ENCODE measurements at places on chromosomes 13 and 19.

DNA sequence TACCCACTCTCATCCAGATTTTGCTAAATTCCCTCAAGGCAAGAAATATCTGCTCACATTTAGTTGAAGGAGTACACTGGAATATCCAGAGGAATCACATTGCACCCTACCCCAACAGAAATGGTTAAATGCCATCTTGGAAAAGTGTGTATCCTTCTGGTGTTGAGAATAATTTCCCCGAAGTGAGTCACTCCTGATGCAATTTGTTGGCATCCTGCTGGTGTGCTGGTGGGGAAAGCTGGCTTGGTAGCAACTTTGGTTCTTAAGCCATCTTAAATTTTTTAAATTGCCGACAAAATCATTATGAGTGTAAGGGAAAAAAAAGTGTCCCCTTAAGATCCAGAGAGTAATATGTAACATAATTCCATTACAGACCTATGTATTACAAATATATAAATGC is 337.3 kb upstream of the DACH1 start:
- no peak for DNase-seq

DNA sequence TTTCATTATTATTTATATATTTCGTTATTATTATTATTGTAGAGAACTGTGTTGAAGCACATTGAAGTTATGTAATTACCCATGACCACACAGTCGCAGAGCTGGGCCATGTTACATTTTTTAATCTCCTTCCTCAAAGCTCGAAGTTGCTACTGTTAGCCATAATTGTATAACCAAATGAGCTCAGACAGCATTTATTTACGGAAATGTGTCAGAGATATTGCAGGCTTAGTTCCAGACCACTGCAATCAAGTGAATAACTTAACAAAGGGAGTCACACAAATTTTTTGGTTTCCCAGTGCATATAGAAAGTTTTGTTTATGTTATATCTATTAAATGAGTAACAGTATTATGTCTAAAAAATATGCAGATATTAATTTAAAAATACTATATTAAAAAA is 147.1 kb upstream of the SLITRK1 start:
- DNase-seq, result no peak

DNA sequence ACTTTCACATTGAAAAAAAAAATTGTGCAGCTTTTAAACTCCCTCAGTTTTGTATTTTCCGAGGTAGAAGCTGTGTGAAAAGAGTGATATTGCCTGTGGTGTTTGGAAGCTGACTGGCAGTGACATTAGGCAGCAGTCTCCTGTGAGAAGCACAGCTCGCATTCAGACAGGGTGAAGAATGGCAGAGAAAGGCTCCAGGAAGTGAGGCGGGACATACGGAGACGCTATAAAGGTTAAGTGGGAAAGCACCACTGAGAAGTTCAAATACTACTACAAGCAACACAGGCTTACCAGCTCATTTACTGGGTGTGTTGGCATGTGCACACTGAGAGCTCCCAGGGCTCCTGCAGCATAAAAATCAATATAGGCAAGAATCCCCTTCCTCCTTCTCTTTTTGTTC is 88.4 kb downstream of the RXFP2 start:
- no peak for DNase-seq

- no peak for DNase-seq
These were observed 5.1 kb downstream of the ZNF784 start for GRCh38 chr19:55619286-55619685.

GRCh38 chr19:38252941-38253691 is 3.1 kb downstream of the PPP1R14A start:
- no peak for DNase-seq

DNA sequence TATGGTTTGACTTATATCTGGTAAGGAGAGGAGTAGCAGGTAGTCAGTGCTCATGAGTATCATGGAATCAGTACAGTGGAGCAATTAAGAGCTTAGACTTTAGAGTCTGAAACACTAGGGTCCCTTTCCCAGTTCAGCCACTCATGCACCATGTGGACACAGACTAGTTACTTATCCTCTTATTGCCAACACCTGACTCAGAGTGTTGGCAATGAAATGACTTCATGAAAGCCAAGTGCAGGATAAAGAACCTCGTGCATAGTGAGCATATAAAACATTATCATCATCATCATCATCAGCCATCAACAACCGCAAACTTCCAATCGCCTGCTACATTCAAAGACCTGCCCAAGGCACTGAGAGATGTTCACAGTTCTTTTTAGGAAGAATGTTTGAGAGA is 164.2 kb downstream of the FOXO1 start:
- DNase-seq, result no peak

- DNase-seq, result no peak
These were observed 51.5 kb upstream of the C13orf46 start for GRCh38 chr13:114025405-114025713.

DNA sequence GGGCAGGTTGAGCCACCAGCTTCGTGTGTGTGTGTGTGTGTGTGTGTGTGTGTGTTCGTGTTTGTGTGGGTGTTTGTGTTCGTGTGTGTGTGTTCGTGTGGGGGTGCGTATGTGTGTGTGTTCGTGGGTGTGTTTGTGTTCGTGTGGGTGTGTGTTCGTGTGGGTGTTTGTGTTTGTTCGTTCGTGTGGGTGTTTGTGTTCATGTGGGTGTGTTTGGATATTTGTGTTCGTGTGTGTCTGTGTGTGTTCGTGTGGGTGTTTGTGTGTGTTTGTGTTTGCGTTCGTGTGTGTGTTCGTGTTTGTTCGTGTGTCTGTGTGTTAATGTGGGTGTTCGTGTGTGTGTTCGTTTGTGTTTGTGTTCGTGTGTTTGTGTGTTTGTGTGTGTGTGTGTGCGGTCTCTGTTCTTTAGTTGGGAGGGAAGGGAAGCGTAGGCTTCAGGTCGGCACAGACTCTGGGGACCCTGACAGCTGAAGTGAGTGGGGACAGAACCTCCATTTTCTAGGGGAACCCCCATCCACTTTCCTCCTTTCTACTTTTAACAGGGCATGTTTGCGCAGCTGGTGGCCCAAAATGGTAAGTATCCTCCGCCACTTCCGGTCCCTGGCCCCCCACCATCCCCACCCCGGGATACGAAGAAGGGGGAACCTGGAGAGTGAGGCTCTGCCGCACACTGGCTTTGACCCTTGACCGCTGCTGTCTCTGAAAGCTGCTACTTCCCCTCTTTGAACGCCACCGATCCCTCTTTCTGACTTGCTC is 1.6 kb downstream of the TNFSF9 start:
- DNase-seq, result no peak
